ENCODE measurements at places on chromosomes 13 and 19.

DNA sequence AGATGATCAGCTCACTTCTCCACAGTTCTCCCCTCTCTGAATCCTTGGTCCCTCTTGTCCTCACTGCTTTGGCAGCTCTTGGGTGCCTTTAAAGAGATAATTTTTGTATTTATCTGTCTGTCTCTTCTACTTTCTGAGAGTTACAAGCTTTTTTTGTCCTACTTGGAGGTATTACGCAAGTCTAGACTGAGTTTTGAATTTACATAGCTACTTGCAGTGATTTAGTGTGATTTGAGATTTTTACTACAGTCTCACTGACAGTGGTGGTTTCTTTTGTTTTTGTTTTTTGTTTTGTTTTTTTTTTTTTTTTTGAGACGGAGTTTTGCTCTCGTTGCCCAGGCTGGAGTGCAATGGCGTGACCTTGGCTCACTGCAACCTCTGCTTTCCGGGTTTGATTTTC lies 22.1 kb downstream of the URI1 start:
- DNase-seq: no peak

DNA sequence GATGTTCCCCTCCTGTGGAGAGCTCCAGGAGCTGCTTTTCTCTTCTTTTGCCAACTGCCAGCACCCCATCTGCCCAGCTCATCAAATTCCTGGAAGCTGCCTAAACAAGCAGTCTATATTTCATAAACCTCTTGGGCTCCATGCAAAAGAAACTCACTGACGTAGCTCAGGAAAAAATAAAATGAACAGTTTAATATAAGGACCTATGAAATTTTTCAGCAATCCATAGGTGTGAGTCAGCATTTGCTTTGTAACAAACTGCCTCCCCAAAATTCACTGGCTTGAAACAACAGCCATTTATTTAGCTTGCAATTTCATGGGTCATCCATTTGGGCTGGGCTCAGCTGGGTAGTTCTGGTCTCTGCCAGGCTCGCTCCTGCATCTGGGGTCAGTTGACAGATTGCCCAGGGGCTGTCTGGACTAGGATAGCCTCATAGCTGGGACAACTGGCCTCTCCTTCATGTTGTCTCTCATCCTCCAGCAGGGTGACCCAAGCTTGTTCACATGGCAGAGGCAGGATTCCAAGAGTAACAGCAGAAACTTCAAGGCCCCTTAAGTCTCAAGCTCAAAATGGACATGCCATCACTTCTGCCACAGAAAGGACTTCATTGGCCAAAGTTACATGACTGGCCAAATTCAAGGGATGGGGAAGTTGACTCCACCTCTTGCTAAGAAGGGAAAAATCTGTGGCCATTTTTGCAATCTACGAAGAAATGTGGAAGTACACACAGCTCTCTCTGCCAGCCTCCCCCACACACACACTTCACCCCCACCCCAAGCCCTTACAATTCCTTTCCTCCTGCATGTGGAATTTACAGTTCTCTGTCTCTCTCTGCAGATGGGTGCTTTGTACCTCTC lies 7.9 kb upstream of the PVR start:
- no peak for DNase-seq

DNA sequence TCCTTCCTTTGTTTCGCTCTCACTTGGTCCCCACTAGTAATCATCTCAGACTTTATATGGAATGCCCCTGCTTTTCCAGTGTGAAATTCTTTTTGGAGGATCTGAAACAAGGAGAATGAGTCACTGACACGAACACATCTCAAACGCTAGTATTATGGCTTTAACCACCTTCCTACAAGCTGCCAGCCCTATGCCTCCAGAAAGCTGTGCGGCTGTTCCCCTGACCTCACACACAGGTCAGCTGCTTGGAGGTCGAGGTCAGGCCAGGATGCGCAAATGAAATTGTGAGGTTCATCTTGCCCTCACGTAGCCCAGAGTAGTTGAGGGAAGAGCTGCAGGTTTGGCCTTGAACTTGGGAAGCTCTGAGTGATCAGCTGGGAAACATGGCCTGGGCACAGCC lies 449.8 kb downstream of the FGF9 start:
- no peak for DNase-seq

- DNase-seq: no peak
Measured at GRCh38 chr13:24863748-24864540, 100.0 kb downstream of the RNF17 start.

GRCh38 chr13:112972867-112973576 lies 4.0 kb downstream of the MCF2L start:
- DNase-seq: no peak

GRCh38 chr19:49999371-50000010 lies 25.7 kb downstream of the VRK3 start:
- no peak for DNase-seq

DNA sequence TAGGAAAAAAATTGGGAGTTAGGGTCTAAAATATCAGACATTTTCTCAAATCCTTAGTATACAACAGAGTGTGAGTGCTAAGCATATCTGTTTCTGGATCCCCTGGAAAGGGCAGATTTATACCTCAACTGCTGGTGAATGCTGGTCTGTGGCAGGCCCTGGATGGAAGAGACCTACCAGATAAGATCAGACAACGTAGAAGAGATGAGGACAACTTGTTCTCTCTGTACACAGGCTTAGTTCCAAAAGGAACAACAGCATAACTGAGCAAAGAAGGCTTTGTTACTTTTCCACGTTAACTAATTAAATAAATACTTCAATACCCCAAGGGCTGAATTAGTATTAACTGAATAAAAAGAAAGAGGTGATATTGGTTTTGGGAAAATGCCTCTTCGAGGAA lies 1277.3 kb downstream of the SLITRK5 start:
- no peak for DNase-seq

Data from stimulated activated CD4-positive, alpha-beta T cell treated with anti-CD3 and anti-CD28 coated beads, Interleukin-12 subunit alpha, Interleukin-12 subunit beta, amount 100 ng/mL, for 24 hours (primary cell).